ENCODE measurements at places on chromosomes 13 and 19. TPM values are rescaled to one million over a fixed set of nuclear protein-coding genes. Genes with fewer than 3 reads are reported as not detected.

ZNF556 gene
- total RNA-seq, result not detected

GRCh38 chr19:47762615-47763308 is 15.7 kb upstream of the SELENOW start:
- DNase-seq, result peak; percentile 5

CBY2 gene
- total RNA-seq, result not detected

STOML3 gene
- not detected for total RNA-seq

- no peak for DNase-seq
These were observed 46.9 kb downstream of the ITGBL1 start for GRCh38 chr13:101499406-101499805.

TEX26 gene
- total RNA-seq, result not detected

- DNase-seq, result no peak
These were observed 19.1 kb downstream of the DNAJC15 start for GRCh38 chr13:43042410-43042921.

C19orf85 gene
- not detected for total RNA-seq

- DNase-seq, result no peak
These were observed 2.0 kb upstream of the SPACA6 start for GRCh38 chr19:51691074-51691583.

ANGPTL4 gene
- total RNA-seq, result not detected

GRCh38 chr13:23632048-23632582 is 61.9 kb downstream of the TNFRSF19 start:
- DNase-seq, result no peak

- peak; percentile 90 for DNase-seq
These were observed 6.0 kb upstream of the PRR19 start for GRCh38 chr19:42295831-42296525.

GRCh38 chr19:16285769-16286498 is 38.7 kb upstream of the KLF2 start:
- peak; percentile 57 for DNase-seq

- no peak for DNase-seq
These were observed 4.7 kb downstream of the DDA1 start for GRCh38 chr19:17314007-17314593.

IGFL3 gene
- total RNA-seq, result not detected

PRR22 gene
- total RNA-seq, result 4.2 TPM

GRCh38 chr19:18912933-18913332 is 6.3 kb downstream of the COPE start:
- DNase-seq, result no peak

DNA sequence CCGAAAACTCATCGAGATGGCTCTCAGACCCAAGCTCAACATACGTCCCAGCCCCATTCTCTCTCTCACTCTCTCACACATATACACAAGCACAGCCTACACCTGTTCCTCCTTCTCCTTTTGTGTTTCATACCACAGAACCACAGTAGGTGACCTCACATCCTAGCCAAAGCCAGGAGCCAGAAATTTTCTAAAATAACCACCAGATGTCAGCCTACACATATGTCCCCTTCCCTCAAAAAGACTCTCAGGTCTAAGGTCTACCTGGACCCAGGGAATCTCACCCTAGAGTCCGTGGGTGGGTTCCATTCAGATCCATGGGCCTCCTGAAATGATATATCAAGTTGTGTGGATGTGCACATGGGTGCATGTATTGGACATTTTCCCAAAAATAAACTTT is 104.2 kb upstream of the IPO5 start:
- peak; percentile 1 for DNase-seq

DNA sequence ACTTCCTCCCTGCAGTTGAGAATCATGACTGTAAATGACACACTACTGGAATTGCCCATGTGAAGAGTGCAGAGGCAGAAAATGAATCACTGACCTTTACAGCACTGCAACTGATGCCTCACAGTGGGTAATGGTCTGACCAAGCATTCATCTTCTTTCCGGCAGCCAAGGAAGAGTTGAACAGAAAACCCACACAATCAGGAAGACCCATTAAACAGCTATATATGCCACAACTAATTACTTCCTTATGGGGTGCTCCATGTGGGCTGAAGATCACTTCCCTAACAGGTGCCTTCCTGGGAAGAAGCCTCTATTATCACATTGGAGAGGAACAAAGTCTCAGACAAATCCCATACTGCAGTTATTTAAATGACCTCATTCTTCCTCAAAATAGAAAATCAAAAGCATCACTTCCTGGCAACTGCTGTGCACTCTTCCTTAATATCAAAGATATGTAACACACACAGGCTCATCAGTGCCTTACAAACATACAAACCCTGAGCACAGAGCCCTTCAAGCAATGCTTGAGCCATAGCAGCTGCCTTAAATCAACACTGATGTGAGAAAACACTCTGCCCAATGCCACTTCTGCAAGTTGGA is 45.8 kb downstream of the RUBCNL start:
- no peak for DNase-seq

DNA sequence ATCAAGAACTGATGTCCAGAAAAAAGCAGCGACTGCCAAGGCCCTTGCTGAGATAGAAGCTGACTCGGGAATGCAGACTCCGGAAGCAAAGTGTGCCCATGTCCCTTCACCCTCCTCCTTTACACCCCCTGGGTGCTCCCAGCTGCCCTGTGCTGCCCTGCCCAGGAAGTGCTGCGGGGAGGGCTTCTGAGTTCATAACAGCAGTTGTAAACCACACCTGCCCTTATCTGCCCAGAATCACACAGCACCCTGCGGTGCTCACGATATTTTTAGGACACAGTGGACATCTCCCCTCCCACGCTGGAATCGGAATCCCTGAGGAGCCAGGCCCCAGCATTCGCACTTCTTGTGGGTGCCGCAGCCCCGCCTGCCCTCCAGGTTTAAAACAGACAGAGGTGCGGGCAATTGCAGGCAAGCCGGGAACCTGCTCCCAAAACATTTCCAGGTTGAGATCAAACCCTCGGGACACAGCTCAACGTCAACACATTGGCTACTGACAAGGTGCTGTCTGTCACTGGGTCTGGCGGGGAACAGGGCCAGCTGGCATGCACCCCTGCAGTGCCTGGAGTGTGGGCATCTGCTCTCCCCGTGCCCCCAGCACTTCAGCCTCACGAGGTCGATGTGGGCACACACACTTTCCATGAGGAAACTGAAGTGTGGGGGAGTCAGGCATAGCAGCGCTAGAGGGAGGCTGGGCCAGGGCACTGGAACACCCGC is 36.8 kb downstream of the RAB20 start:
- peak; percentile 27 for DNase-seq

DNA sequence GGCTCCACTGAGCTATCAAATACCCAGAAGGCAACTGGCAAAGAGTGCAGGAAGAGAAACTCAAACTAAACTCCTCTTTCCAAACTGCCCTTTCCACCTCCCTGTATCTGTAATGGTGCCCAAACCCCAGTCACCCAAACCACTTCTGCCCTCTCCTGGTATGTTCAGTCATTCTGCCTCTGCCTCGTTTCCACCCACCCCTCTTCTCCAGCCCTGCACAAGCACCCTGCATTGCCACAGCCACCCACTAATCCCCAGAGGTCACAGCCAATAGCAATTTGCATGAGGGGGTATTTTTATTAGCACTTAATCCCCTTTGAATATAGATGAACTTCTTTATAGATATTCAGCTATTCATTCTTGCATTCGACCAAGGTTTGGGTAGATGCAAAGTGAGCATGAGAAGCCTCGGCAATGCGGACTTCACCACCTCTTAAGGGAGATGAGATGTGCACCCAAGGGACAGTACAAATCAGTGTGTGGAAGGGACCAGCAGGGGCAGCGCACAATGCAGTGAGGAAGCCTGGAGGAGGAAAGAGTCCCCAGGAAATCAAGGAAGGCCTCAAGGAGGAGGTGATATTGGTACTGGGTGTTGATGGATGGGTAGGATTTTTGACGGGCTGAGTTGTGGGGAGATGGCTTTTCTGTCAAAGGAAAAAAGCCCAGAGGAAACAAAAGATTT is 12.4 kb downstream of the TMEM272 start:
- DNase-seq, result peak; percentile 86

RANBP3 gene
- total RNA-seq, result 73.9 TPM

ZNF285 gene
- 2.2 TPM for total RNA-seq

GRCh38 chr19:2101417-2102335 is 5.0 kb downstream of the IZUMO4 start:
- DNase-seq, result no peak

GRCh38 chr13:33025220-33025744 is 9.1 kb downstream of the KL start:
- DNase-seq, result no peak

DNA sequence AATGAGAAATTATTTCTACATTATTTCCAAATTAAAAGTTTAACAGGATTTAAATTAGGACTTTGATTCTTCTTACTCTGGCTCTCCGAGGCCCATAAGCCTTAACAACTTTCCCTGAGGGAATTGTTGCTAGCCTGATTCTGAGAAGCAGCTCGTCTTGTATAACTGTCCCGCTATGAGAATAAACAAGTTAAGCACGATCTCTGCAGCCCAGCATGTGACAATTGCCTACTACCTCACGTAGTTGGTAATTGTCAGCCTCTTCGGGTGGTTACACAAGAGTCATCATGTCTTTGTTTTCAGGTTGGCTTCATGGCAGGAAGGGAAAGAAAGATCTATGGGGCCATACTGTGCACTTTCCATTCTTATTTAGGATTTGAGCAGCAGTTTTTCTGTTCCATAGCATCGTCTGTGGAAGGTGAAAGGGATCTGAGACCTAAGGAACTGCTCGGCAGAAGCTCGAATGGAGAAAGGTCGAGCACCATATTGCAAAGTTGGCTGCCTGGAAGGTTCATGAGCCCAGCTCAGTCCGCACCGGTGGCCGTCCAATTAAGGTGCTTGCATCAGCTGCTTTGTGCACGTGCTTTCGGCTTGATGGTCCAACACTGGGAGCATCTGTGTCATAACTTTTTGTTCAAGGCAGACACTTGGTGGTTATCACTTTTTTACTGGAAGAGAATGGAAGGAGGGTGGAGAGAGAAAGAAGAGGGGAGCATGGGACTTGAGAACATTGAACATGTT is 1.8 kb upstream of the STARD13 start:
- DNase-seq, result no peak

- no peak for DNase-seq
These were observed 1819.5 kb downstream of the SLITRK5 start for GRCh38 chr13:89490661-89491060.

LILRB2 gene
- total RNA-seq, result 4.6 TPM

RNF17 gene
- total RNA-seq, result not detected

SGCG gene
- not detected for total RNA-seq

- no peak for DNase-seq
These were observed 2858.1 kb upstream of the PCDH20 start for GRCh38 chr13:64273780-64274179.

- DNase-seq, result peak; percentile 50
These were observed 18.4 kb upstream of the ITM2B start for GRCh38 chr13:48214519-48215121.

- DNase-seq, result no peak
These were observed 51.1 kb downstream of the N4BP2L1 start for GRCh38 chr13:32376642-32377415.

GRCh38 chr13:26695891-26696311 is 64.7 kb downstream of the GPR12 start:
- no peak for DNase-seq

CEACAM3 gene
- not detected for total RNA-seq

- DNase-seq, result no peak
These were observed 10.8 kb upstream of the HSPH1 start for GRCh38 chr13:31172535-31172934.

GRCh38 chr13:113144255-113144629 is 14.2 kb upstream of the PROZ start:
- no peak for DNase-seq

NR2C2AP gene
- 16.7 TPM for total RNA-seq

DNA sequence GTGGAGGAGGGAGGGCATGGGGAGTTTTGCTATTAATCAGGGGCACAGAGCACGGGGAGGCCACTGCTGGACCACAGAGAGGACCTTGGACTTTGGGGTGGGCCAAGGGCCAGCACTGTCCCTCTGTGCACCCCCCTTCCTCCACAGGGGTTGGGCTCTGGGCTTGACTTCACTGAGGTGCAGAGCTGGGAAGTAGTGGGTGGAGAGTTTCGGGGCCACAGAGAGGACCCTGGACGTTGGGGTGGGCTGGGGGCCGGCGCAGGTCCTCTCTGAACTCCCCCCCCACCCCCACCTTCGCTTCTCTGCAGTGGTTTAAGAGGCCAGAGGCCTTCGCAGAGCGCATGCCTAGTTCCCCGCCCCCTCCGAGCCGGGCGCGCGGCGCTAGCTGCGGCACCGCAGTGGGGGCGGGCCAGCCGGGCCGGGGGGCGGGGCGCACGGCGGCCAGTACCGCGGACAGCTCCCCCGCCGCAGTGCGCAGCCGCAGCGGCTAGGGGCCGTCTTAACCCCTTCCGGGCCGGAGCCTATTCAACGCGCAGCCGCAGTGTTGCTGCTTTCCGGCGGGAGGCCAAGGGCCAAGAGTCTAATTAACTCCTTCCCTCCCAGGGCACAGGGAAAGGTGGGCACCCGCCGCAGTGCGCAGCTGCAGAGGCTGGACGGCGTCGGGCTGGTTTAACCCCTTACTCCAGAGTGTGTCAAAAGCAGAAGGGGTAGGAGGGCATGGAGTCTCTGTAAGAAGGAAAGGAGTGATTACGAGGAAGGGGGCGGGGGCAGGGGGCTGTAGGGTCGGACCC is 3.7 kb downstream of the KCNC3 start:
- peak; percentile 84 for DNase-seq

GRCh38 chr19:54186934-54187381 is 2.4 kb downstream of the MBOAT7 start:
- no peak for DNase-seq

TNFRSF19 gene
- total RNA-seq, result 0.60 TPM

DNA sequence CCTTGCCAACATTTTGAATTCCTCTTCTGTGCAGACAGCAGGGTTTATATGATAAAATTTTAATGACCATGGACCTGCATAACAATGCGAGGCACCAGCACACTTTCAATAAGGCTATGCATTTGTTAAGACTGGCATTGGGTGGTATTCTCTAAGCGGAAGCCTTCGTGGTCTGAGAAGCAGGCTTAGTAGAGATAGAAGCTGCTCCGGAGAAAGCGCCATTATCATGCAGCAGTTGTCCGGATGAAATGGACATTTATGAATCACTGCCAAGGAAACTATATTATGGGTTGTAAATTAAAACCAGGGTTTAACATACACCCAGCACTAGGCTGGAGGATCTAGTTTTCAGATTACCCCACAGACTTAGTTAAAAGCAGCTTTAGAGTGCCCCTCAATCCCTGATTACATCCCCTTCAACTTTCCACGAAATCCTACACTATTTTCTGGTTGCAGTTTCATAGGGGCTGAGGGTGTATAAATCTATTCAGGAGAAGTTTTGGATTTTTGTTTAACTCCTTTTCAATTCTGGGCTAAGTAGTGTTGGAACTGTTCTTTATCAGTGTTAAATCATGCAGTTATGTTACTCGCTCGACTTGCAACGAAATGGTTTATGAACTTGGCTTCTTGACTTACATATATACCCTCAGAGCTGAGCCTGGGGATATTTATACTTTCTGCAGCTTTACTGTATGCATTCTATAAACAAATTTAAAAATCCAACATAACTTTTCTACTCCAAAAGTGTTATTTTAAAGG is 193.3 kb downstream of the PCDH9 start:
- DNase-seq, result no peak

GRCh38 chr13:21344662-21345176 is 114.4 kb downstream of the ZDHHC20 start:
- peak; percentile 67 for DNase-seq

DNA sequence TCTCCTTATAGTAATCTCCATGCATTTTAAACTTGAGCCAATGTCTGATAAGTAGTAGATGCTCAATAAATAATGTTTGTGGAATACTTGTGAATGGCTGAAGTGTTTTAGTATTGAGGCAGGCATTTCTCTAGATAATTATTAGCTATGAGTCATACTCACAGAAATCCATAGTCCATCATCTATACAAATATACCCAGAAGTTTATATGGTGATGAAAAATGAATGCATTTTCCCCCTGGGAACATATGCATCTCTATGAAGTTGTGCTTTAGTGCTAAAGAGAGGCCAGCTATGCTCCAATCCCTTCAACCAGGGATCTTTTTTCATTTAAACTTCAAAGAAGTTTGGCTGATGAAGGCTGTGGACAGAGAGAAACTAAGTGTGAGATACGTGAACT is 17.2 kb downstream of the MBNL2 start:
- DNase-seq, result no peak
